ENCODE measurements at places on chromosomes 1 and 21. TPM values are rescaled to one million over a fixed set of nuclear protein-coding genes. Genes with fewer than 3 reads are reported as not detected.
A peak's percentile ranks its signal among the peaks of the same experiment; 100 is the strongest.

GRCh38 chr1:223700388-223700918 is 11.9 kb upstream of the CAPN2 start:
- H3K36me3 ChIP-seq = no peaks in the 10 kb centered on the region
- H3K27ac ChIP-seq = peak overlapping the region; percentile 98
- H3K27me3 ChIP-seq = no peaks in the 10 kb centered on the region
- peaks cover 34% of the 10 kb centered on the region for H3K4me1 ChIP-seq
- H3K4me3 ChIP-seq = no peak overlapping the region

DNA sequence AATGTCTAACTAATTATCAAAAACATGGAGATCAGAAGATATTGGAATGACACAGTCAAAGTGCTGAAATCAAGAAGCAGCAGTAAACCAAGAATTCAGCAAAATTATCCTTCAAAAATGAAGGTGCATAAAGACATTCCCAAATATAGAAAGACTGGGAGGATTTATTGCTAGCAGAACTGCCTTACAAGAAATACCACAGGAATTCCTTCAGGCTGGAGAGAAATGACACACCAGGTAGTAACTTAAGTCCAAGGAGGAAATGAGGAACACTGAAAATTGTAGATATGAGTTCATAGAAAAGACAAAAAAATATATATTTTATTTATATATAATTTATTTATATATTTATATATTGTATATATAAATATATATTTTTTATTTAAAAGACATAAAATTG is 217.2 kb downstream of the RPS6KC1 start:
- H3K4me3 ChIP-seq = no peak overlapping the region
- H3K27ac ChIP-seq = no peak overlapping the region
- DNase-seq = no peak
- H3K36me3 ChIP-seq = no peaks in the 10 kb centered on the region
- no peaks in the 10 kb centered on the region for H3K27me3 ChIP-seq

GRCh38 chr1:77639056-77639455 is 43.4 kb downstream of the ZZZ3 start:
- peaks cover 5% of the 10 kb centered on the region for H3K4me1 ChIP-seq
- peak overlapping the region; percentile 16 for H3K27ac ChIP-seq
- H3K36me3 ChIP-seq = no peaks in the 10 kb centered on the region
- no peaks in the 10 kb centered on the region for H3K27me3 ChIP-seq
- H3K4me3 ChIP-seq = no peak overlapping the region

- no peaks in the 10 kb centered on the region for H3K36me3 ChIP-seq
- H3K27me3 ChIP-seq = no peaks in the 10 kb centered on the region
- no peak overlapping the region for H3K4me3 ChIP-seq
- H3K27ac ChIP-seq = no peak overlapping the region
Measured at GRCh38 chr1:188872376-188872775, 1605.3 kb downstream of the BRINP3 start.

DNA sequence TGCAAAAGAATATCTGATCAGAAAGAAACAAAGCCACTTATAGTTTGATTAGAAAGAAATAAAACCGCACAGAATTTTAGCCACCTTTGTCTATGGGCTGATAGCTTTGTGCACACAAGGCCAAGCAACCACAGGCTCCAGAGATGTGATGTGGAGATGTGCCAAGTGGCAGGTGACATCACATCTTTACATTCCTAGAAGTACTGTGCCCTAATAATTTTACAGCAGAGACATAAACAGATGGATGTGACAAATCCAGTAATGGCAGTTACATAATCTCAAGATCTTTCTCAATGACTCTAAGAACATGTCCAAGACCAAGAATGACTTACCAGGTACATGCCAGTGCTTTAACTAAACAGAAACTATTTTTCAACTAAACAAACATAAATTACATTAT is 159.5 kb downstream of the LTN1 start:
- no peak for DNase-seq
- H3K4me1 ChIP-seq = no peaks in the 10 kb centered on the region
- no peak overlapping the region for H3K27ac ChIP-seq
- no peaks in the 10 kb centered on the region for H3K36me3 ChIP-seq
- no peak overlapping the region for H3K4me3 ChIP-seq
- no peaks in the 10 kb centered on the region for H3K27me3 ChIP-seq

LELP1 gene
- not detected for total RNA-seq

PSRC1 gene
- total RNA-seq = 8.3 TPM
